ENCODE measurements at places on chromosomes 4 and X.

DNA sequence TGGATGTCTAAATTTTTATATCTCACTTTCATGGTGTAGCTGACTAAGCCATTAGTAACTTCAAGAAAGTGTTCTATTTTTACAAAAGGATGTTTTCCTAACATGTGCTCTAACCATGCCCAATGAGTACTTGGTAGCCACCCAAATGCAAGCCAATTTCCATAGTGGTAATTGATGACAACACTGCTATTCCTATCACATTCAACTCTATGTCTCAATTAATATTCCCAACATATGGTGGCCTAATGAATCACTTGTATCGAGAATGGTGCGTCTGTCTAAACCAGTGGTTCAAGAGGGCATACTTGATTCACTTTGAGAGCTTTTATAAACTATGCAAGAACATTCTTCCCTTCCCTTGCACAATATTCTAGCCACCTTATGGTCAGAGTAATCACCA is 112.9 kb upstream of the GPRIN3 start:
- no peak overlapping the region for H3K27ac ChIP-seq
- H3K4me1 ChIP-seq = no peaks in the 10 kb centered on the region
- DNase-seq = no peak
- no peak overlapping the region for H3K4me3 ChIP-seq
- no peaks in the 10 kb centered on the region for H3K36me3 ChIP-seq
- no peaks in the 10 kb centered on the region for H3K27me3 ChIP-seq

- no peaks in the 10 kb centered on the region for H3K27me3 ChIP-seq
- DNase-seq = peak; percentile 24
- peaks cover 7% of the 10 kb centered on the region for H3K4me1 ChIP-seq
- no peak overlapping the region for H3K27ac ChIP-seq
- H3K36me3 ChIP-seq = peaks cover 22% of the 10 kb centered on the region
Observed at GRCh38 chrX:155048977-155049619, 21.8 kb downstream of the CMC4 start.

- peaks cover 12% of the 10 kb centered on the region for H3K4me1 ChIP-seq
- H3K36me3 ChIP-seq = no peaks in the 10 kb centered on the region
- H3K4me3 ChIP-seq = peak overlapping the region; percentile 91
Observed at GRCh38 chrX:55451626-55451989, 319 bp upstream of the MAGEH1 start.

DNA sequence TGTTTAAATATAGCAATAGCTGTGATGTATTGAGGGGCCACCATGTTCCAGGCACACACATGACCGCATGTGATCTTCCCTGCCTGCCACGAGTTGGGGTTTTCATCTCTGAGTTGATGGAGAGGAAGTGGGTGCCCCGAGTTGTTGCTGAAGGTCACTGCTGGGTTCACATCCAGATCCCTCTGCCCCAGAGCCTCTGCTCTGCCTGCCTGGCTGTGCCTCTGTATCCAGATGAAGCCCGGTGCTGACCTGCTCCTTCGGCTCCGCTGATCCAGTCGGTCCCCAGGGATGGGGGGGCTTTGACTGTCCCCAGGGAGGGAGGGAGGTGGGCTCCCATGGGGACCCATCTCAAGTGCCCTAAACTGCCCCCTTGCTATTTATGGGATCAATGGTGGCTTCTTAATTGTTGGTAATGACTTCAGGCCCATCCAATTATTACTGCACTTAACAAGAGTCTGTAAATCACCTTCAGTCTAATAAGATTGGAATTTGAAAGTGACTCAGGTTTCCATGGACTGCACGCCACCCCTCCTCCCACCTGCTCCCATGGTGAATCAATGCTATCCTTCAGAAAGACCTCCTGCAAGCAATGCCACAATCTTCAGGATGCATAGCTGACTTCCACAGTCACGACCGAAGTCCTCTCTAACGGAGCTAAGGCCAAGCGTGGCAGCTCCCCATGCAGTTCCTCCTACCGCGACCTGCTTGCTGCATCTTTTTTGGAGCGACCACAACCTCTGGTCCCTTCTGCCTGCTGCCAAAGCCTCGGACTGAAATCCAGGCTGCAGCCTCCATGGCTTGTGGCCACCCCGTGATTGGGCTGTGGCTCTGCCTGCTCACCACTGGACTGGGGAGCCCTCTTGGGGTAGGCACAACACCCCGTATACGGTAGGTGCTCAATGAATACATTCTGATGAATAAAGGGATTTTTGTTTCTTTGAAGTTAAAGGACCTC is 73.1 kb downstream of the CPZ start:
- H3K4me3 ChIP-seq = no peak overlapping the region
- H3K27me3 ChIP-seq = peaks cover 7% of the 10 kb centered on the region
- H3K27ac ChIP-seq = no peak overlapping the region
- H3K4me1 ChIP-seq = no peaks in the 10 kb centered on the region
- H3K36me3 ChIP-seq = no peaks in the 10 kb centered on the region

GRCh38 chrX:148412006-148412405 is 88.4 kb upstream of the AFF2 start:
- H3K36me3 ChIP-seq = no peaks in the 10 kb centered on the region
- H3K4me3 ChIP-seq = no peak overlapping the region
- H3K4me1 ChIP-seq = no peaks in the 10 kb centered on the region
- no peak overlapping the region for H3K27ac ChIP-seq

GRCh38 chrX:3779546-3779945 is 66.1 kb upstream of the PRKX start:
- no peak overlapping the region for H3K27ac ChIP-seq
- peaks cover 2% of the 10 kb centered on the region for H3K27me3 ChIP-seq
- H3K4me3 ChIP-seq = no peak overlapping the region
- H3K4me1 ChIP-seq = no peaks in the 10 kb centered on the region
- no peaks in the 10 kb centered on the region for H3K36me3 ChIP-seq

DNA sequence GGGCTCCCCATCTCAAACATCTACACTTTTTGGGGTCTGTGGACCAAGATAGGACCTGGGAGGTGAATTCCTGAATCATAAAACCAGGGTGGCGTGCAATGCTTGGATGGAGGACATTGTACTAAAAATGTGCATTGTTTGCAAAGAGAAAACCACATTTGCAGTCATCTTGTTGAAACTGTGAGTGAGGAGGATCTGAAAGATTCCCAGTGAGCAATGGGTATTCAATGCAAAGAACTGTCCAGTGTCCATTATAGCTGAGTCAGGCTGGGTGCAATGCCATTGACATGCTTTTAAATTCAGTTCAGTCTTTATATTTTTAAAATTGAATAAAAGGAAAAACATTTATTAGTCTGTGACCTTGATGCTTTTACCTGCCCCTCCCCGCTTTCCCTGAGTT is 215.7 kb downstream of the STK32B start:
- no peak for DNase-seq
- H3K27ac ChIP-seq = no peak overlapping the region
- no peaks in the 10 kb centered on the region for H3K4me1 ChIP-seq
- no peaks in the 10 kb centered on the region for H3K27me3 ChIP-seq

DNA sequence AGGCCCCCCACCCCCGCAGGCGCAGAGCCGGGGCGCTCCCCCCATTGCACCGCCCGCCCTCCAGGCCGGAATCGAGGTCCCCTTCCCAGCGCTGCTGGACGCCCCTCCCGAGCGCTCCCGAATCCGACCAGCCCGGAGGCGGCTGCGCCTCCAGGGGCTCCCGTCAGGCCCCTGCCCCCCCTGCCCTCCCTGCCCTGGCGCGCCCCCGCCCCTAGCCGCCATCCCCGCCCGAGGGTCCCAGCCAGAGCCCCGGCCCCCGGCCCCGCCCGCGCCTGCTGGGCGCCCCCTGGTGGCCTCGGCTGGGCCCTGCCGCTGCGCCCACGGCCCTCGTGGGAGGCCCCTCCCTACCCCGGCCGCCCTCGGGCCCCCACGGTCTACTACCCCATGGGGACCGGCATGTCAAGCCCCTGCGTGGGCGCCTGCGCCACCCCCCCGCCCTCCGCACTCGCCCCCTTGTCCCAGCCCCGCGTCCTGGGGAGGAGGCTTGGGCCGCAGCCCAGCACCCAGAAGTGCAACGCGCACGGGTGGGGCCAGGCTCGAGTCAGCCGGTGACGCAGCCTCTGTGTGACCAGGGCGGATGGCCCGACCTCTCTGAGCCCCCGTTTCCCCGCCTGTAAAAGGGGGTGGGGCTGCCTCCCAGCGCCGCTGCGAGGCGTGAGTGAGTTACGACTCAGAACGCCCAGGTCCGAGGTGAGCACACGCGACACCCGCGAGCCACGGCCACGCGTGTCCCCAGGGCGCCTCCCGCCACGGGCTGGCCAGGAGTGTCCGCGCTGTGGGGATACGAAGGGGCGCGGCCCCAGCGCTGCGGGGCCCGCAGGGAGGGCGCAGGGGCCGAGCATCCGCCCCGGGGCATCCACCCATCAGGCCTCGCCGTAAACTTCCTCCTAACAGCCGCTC is 104.9 kb downstream of the FAM53A start:
- H3K36me3 ChIP-seq = no peaks in the 10 kb centered on the region
- H3K27ac ChIP-seq = no peak overlapping the region
- peaks cover 7% of the 10 kb centered on the region for H3K4me1 ChIP-seq

- H3K27me3 ChIP-seq = peaks cover 19% of the 10 kb centered on the region
- no peak overlapping the region for H3K27ac ChIP-seq
- H3K4me3 ChIP-seq = peak overlapping the region; percentile 84
- DNase-seq = no peak
Observed at GRCh38 chrX:137052643-137053235, 18.9 kb upstream of the GPR101 start.

GRCh38 chr4:70581980-70582379 is 10.1 kb upstream of the AMBN start:
- no peaks in the 10 kb centered on the region for H3K27me3 ChIP-seq
- peaks cover 2% of the 10 kb centered on the region for H3K36me3 ChIP-seq
- DNase-seq = no peak
- H3K4me1 ChIP-seq = no peaks in the 10 kb centered on the region
- no peak overlapping the region for H3K27ac ChIP-seq

DNA sequence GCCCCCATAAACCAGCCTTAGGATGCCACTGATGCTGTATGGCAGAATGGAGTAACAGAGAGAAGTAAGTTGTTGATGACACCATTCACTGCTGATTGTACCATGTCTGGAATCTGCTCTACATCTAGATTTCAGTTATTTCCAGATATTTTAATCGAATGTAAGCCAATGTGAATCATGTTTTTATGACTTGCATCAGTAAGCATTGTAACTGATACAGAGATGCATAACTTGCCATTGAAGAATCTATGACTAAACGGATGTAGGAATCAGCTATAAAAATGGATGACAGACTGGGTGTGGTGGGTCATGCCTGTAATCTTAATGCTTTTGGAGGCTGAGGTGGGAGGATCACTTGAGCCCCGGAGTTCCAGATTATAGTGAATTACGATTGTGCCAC is 161.0 kb upstream of the GATB start:
- H3K36me3 ChIP-seq = no peaks in the 10 kb centered on the region
- DNase-seq = no peak
- no peak overlapping the region for H3K27ac ChIP-seq

- no peak overlapping the region for H3K4me3 ChIP-seq
- peaks cover 8% of the 10 kb centered on the region for H3K27me3 ChIP-seq
- no peak for DNase-seq
- H3K27ac ChIP-seq = no peak overlapping the region
- no peaks in the 10 kb centered on the region for H3K4me1 ChIP-seq
Observed at GRCh38 chr4:1400831-1401408, 5.3 kb downstream of the NKX1-1 start.

DNA sequence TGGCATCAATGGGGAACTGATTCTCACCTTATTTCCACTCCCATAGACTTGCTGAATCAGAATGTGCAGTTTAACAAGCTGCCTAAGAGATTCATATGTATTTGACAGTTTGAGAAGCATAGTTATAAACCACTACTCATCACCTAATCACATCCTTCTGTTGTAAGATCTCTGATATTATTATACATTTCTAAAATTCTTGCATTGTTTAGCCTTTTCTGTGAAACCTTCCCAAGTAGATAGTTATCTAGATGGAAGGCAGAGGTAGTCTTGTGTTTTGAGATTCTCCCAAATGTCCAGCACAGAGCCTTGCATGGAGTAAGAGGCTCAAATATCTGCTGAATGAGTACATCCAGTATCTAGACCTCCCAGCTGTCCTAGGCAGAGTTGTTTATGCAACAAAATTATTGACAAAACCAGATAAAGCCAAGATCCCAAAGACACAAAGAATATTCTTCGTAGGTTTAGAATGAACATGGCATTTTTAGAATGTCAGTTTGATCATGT is 227.3 kb downstream of the KDR start:
- DNase-seq = no peak
- no peaks in the 10 kb centered on the region for H3K4me1 ChIP-seq
- H3K36me3 ChIP-seq = no peaks in the 10 kb centered on the region
- H3K4me3 ChIP-seq = no peak overlapping the region
- peaks cover 5% of the 10 kb centered on the region for H3K27me3 ChIP-seq

- no peaks in the 10 kb centered on the region for H3K27me3 ChIP-seq
- peaks cover 4% of the 10 kb centered on the region for H3K36me3 ChIP-seq
- H3K4me3 ChIP-seq = no peak overlapping the region
- no peak overlapping the region for H3K27ac ChIP-seq
- peaks cover 37% of the 10 kb centered on the region for H3K4me1 ChIP-seq
- no peak for DNase-seq
Observed at GRCh38 chrX:154727871-154728270, 23.0 kb downstream of the GAB3 start.

GRCh38 chr4:119493419-119493818 is 135.2 kb downstream of the PDE5A start:
- no peak for DNase-seq
- no peak overlapping the region for H3K27ac ChIP-seq
- no peaks in the 10 kb centered on the region for H3K4me1 ChIP-seq
- peaks cover 8% of the 10 kb centered on the region for H3K36me3 ChIP-seq

- H3K36me3 ChIP-seq = no peaks in the 10 kb centered on the region
- H3K27me3 ChIP-seq = peaks cover 5% of the 10 kb centered on the region
- H3K4me3 ChIP-seq = no peak overlapping the region
- no peaks in the 10 kb centered on the region for H3K4me1 ChIP-seq
- no peak for DNase-seq
- no peak overlapping the region for H3K27ac ChIP-seq
Observed at GRCh38 chr4:100872811-100873210, 355.0 kb upstream of the EMCN start.

GRCh38 chr4:92447255-92447905 is 143.6 kb downstream of the GRID2 start:
- H3K4me1 ChIP-seq = no peaks in the 10 kb centered on the region
- no peak for DNase-seq
- H3K4me3 ChIP-seq = no peak overlapping the region
- H3K27ac ChIP-seq = no peak overlapping the region
- H3K27me3 ChIP-seq = no peaks in the 10 kb centered on the region

DNA sequence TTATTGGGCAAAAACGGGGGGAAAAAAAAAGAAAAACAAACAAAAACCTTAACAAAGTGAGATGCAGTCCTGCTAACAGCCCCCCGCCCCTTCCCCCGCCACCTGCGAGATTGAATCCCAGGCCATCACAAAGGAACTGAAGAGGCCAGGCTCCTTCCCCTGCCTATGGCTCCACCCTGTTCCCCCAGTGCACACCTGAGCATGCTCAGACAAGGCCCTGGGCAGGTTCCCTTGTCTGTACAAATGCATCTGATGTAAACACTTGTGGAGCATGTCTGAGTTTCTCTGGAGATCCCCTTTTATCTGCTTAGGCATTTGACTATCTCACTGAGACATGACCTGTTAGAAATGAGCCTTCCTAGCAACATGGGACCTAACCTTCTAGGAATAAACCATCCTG is 983.7 kb upstream of the PABPC4L start:
- DNase-seq = no peak
- no peaks in the 10 kb centered on the region for H3K4me1 ChIP-seq
- H3K27ac ChIP-seq = no peak overlapping the region
- H3K36me3 ChIP-seq = no peaks in the 10 kb centered on the region
- no peaks in the 10 kb centered on the region for H3K27me3 ChIP-seq

- no peaks in the 10 kb centered on the region for H3K4me1 ChIP-seq
- H3K4me3 ChIP-seq = no peak overlapping the region
- H3K36me3 ChIP-seq = no peaks in the 10 kb centered on the region
- no peaks in the 10 kb centered on the region for H3K27me3 ChIP-seq
Observed at GRCh38 chrX:37076983-37077382, 68.8 kb downstream of the FAM47C start.
